ENCODE measurements at places on chromosomes 6 and 20.

GRCh38 chr6:3194535-3195419, 32.7 kb downstream of the TUBB2B start:
- no peak for DNase-seq

- DNase-seq = no peak
Measured at GRCh38 chr6:63098789-63099188, 112.5 kb upstream of the FKBP1C start.

- no peak for DNase-seq
Measured at GRCh38 chr6:6629402-6629801, 40.9 kb downstream of the LY86 start.

GRCh38 chr6:111266276-111266675, 179.0 kb downstream of the SLC16A10 start:
- DNase-seq = no peak

GRCh38 chr6:45998524-45998923, 17.1 kb downstream of the CLIC5 start:
- DNase-seq = no peak

DNA sequence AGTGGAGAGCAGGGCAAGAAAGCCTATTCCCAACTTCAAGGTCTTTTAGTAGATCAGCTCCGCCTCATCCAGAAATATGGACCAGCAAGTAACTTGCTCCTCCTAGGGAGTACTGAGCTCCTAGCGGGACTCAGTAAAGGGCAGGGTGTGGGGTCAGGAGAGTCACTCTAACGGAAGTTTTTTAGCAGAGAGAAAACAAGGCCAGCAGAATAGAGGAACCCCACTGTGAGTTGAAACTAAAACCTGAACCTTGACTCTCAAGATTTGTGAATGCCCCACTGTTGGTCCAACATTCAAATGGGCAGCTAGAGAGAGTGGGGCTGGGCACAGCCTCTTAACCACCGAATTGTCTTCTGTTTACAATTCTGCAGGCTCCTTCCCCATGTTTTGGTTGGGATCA, 244.8 kb downstream of the FARS2 start:
- no peak for DNase-seq

DNA sequence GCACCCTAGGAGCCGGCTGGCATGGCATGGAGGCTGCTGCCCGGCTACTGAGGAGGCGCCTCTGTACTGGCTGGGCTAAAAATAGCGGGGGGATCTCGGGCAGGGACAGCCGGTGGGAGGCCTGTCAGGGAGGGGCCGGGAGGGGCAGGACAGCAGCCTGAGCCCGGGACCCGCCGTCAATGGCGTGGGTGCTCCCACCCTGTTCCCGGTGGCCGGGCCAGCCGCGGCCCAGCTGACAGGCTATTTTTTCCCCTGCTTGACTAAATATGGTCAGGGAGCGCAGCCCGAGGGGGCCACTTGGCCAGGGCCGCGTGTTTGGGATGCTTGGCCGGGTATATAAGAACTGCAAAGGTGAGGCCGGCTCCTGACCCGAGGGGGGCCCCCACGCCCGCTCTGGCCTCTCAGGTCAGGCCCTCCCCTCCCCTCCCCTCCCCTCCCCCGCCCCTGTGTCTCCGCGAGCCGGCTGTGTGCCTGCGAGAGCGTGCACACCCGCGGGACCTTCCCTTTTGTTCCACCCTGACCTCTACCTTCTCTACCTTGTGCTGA, 74.4 kb upstream of the GATA5 start:
- no peak for DNase-seq
